ENCODE measurements at places on chromosomes 4 and X.

DNA sequence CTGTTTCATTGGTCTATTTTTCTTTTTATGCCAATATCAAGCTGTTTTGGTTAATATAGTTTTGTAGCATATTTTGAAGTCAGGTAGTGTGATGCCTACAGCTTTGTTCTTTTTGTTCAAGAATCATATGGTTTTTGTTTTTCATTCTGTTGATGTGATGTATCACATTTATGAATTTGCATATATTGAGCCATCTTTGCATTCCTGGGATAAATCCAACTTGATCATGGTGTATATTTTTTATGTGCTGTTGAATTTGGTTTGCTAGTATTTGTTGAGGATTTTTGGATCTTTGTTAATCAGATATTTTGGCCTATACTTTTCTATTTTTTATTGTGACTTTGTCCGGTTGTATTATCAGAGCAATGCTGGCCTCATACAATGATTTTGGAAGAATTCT, 74.8 kb downstream of the GPAT3 start:
- DNase-seq = no peak

DNA sequence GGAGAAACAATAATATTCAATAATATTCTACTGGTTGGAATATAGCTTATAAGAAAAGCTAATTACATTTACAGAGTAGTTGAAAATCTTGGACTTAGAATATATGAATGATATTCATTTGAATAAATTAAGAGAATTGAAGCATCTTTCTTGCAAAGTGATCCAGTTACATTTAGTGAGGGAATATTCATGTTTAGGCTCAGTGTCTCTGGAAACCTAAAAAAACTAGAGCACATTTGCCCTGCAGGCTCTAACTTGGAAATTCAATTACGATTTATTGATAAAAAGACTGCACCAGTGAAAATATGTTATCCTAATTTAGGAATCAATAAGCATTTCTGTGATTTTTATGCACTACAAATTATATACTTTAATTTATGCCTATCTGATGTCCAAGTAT, 58.3 kb upstream of the RAP1GDS1 start:
- no peak for DNase-seq

DNA sequence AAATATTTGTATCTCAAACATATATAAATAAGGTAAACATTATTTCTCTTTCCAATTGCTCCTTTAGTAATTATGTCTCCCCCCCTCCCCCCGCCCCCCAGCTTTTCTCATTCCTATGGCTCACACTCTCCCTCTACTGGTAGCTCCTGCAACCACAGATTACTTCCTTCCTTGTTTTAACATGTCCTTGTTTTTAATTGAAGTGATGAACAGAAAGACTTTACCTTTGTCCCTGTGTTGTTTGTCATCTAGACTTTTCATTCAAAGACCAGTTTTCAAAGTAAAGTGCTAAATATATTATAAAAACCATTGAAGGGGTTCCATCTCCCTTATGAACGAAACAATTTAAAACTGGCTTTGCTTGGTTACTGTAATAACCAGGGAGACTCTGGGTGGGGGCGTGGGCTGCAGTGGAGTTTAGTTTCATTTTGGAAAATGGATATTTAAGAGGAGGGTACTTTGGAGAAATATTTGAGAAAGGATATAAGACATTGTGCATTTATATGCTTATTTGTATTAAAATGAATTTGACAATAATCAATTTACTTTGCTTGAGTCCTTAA, 352.9 kb downstream of the RAPGEF2 start:
- no peak for DNase-seq

GRCh38 chr4:81360737-81361136, 111.0 kb downstream of the RASGEF1B start:
- no peak for DNase-seq

GRCh38 chr4:137467537-137467936, 64.8 kb downstream of the PCDH18 start:
- no peak for DNase-seq

DNA sequence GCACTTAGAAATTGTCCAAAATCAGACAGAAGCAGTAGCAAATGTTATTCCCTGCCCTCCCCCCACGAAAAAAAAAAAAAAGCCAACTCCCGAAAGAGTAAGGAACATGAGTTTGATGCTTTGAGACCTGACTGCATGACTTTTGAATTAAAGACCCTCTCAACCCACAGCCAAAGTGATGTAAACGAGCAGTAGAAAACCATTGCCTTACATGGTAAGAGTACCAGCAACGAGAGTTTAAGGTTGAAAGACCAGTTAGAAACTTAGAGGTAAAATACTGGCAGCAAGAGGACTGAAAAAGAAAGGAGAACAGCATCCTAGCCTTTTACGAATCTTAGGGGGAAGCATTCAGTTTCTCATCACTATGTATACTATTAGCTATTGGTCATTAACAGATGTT, 10.0 kb upstream of the ANXA10 start:
- DNase-seq = no peak

DNA sequence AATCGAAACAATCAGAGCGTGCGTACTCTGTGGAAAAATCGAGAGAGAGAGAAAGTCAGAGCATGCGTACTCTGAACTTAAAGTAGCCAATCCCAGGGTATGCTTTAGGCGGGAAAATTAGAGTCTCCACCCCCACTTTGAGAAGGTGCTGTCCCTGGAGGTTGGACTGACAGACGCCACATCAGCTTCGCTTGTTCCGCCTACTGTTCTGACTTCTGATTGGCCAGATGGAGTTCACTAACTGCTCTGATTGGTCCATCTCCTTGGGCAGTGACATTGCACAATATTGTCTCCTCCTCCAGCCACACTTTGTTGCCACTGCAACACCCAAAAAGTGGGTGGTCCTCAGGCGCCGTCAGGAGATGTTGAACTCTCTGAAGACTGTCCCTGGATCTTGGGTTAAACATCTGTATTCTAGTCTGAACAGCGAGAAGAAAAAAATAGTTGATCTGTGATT, at the start of gene SSX5:
Gene SSX5, minus strand, starts transcription at position 51 of the 457 bp plus-strand sequence. CDS start 1,437 bp downstream, outside the sequence.
- no peak for DNase-seq

DNA sequence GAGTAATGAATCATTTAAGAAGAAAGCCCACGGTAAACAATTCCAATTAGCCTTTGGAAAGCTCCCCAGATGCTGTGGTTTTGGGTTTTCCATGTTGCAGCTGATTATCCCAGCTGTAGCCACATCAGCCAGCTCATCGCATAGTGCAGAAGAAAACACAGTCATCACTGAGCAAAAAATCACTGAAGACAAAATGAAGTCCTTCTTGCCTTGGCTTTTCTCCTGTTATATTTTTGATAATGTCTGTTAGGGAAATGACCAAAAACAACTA, 193.0 kb upstream of the C1QTNF7 start:
- no peak for DNase-seq
